GM03348 (cell line): ENCODE measurements at places on chromosomes 1 and 21.
A peak's percentile ranks its signal among the peaks of the same experiment; 100 is the strongest.

- no peak for DNase-seq
Measured at GRCh38 chr1:14520514-14521163, 77.8 kb upstream of the KAZN start.

- no peak for DNase-seq
Measured at GRCh38 chr1:1997576-1997975, 6.0 kb downstream of the CFAP74 start.

GRCh38 chr1:161082483-161082882, 6.9 kb downstream of the NECTIN4 start:
- no peak for DNase-seq

- no peak for DNase-seq
Measured at GRCh38 chr1:216325946-216326345, 97.3 kb downstream of the USH2A start.

DNA sequence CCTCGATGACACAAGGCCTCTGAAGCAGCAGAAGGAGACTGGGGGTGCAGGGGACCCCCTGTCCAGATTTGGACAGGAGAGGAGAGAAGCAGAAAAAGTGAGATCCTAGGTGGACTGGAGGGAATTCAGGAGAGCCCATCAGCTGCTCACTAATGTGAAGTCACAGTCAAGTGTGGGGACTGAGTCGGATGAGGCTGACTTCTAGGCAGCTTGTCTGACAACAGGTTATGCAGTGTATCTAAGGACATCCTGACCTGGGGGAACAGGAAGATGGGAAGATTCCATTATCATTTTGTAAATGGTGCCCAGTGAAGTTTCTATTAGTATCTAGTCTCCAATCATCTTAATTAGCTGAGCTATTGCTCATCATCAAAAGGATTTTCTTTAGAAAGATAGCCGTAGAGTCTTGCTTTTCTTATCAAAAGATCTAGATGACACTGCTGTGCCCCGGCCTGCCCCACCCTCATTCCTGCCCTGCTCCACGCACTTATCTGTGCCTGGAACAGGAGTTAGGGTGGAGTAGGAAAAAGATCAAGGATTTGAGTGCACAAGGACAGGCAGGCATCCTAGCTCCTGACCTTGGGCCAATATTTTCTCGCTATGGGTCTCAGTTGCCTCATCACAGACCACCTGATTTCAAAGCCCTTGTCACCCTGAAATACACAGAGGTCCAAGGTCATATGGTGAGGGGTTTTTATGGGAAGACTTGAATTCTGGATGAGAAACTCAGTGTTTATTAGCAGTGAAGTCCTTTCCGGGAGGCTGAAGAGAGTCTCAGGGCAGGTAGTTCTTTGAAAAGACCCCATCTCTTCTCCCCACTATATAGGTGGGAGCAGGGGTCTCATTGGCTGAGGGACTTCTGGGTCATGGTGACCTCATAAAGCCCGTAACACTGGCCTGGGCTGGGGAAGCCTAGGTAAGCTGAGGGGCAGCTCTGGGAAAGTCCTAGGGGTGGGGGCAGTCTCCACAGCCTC, at the start of gene MROH7:
Gene MROH7 (plus strand): TSS at position 924 of the 974 bp plus-strand sequence. CDS start 11,141 bp downstream, outside the sequence.
- DNase-seq: no peak

DNA sequence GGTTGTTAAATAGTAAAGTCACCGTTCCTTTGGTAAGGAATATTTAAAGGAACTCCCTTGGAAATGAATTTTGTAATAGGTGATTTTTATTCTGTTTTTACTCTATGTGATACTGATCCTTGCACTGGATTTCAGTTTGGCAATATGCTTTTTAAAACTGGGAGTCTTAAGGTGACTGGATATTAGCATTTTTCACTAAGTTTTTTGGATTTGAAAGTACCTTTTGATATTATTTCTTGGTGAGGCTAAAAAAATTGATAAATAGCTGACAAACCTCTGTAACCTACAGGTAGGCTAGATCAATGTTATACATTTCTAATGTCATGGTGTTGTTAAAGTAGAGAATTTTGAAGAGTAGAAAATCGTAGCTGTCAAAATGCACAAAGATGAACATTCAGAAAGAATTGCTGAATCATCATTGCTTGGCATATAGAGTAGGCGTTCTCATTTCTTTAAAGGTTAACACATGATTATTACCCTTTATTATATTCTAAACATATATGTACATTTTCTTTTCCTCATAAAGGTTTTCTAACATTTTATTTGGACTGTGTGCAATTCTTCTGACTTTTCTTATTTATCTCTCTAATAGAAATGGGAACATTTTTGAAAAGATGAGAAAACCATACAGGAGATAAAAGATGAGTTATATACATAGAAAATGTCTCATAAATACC, 1.5 kb upstream of the DNAJB4 start:
- DNase-seq: no peak

- peak; percentile 99 for DNase-seq
Measured at GRCh38 chr1:246506674-246507481, at the start of gene SMYD3. TSS of gene SMYD3 (minus strand) at chr1:246507279.

- no peak for DNase-seq
Measured at GRCh38 chr1:247656221-247656875, 23.2 kb downstream of the OR13G1 start.

DNA sequence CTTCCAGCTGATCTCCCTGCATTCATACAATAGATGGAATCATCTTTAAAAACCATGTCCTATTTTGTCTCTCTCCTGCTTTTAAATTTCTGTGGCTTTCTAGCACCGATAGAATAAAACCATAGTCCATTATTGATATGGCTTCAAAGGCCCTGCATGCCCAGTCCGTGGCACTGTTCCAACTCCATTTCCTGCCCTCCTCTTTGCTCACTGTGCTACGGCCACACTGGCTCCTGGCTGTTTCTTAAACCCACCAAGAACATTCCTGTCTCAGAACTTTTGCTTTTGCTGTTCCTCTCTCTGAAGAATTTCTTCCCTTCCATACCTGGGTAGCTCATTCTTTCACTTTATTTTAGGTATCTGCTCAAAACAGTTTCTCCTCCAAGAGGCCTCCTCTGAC, 7.2 kb downstream of the SLAMF1 start:
- DNase-seq: no peak

- no peak for DNase-seq
Measured at GRCh38 chr1:27992276-27992675, 32.5 kb downstream of the XKR8 start.

GRCh38 chr1:33257772-33258712, 1.8 kb downstream of the ZNF362 start:
- no peak for DNase-seq

DNA sequence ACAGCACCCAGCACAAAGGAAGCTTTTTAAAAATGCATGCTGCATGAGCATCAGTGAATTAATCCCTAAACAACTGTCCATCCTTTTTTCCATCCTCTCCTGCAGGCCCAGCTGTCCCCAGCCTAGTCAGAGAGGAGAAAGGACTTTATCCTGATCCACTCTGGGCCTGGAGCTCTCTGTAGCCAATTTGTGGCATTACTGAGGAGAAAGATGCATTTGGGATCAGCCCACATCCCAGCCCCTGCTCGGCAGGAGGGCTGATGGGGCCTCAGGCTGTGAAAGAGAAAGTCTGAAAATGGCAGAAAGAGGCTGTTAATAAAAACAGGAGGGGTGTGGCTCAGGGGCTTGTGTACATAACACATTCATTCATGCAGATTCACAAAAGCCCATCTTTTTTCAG, 37.5 kb upstream of the ATP2B4 start:
- no peak for DNase-seq

- no peak for DNase-seq
Measured at GRCh38 chr1:80251591-80251990, 1245.1 kb upstream of the ADGRL4 start.

GRCh38 chr1:54367613-54368012, 38.6 kb downstream of the SSBP3 start:
- no peak for DNase-seq

DNA sequence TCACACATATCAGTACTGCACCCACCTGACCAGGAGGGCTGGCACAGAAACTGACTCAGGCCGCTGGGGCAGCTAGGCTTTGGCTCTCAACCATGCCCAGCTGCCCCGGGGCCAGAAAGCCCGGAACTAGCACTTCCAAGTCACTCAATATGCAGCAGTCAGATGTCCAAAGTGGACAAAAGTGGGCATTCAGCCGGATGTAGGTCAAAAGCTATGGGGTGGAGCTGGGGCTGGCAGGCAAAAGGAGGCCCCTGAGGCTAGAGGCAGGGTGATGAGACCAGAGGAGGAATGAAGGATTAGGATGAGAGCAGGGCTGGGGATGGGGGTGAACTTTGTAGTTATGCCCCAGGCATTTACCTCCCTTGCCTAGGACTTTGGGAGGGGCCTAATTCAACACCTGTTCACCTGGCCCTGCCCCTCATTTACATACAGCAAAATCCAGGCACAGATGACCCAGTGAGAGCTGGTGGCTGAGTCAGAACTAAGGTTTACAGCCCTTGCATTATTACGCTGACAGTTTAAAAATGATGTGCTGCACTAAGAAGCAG, 30.7 kb upstream of the EDN2 start:
- DNase-seq: no peak

GRCh38 chr1:78408810-78409209, 82.0 kb upstream of the PTGFR start:
- DNase-seq: peak; percentile 48

DNA sequence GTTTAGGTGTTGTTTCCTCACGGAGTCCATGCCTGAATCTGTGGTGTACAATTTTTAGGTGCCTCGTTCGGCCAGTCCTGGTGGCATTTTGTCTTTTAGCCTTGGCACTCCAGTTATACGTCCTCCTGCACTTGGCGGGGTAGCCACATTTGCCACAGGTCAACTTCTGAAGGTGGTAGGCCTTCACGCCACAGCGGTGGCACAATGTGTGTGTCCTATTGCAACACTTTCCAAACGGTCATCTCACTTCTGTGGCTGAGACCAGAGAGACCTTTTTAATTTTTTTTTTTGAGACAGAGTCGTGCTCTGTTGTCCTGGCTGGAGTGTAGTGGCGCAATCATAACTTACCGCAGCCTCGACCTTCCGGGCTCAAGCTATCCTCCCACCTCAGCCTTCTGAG, 49.1 kb downstream of the CAMTA1 start:
- DNase-seq: no peak

- DNase-seq: no peak
Measured at GRCh38 chr1:4431491-4431890, 222.9 kb upstream of the AJAP1 start.

GRCh38 chr21:25717491-25718147, 17.1 kb downstream of the ATP5PF start:
- peak; percentile 19 for DNase-seq

- peak; percentile 81 for DNase-seq
Measured at GRCh38 chr1:21680918-21681317, 11.8 kb upstream of the RAP1GAP start.

- no peak for DNase-seq
Measured at GRCh38 chr1:53835491-53835890, 2.6 kb downstream of the NDC1 start.

- no peak for DNase-seq
Measured at GRCh38 chr1:229407206-229408026, 26.5 kb downstream of the ACTA1 start.

GRCh38 chr21:31952828-31953227, 80.0 kb downstream of the HUNK start:
- no peak for DNase-seq

DNA sequence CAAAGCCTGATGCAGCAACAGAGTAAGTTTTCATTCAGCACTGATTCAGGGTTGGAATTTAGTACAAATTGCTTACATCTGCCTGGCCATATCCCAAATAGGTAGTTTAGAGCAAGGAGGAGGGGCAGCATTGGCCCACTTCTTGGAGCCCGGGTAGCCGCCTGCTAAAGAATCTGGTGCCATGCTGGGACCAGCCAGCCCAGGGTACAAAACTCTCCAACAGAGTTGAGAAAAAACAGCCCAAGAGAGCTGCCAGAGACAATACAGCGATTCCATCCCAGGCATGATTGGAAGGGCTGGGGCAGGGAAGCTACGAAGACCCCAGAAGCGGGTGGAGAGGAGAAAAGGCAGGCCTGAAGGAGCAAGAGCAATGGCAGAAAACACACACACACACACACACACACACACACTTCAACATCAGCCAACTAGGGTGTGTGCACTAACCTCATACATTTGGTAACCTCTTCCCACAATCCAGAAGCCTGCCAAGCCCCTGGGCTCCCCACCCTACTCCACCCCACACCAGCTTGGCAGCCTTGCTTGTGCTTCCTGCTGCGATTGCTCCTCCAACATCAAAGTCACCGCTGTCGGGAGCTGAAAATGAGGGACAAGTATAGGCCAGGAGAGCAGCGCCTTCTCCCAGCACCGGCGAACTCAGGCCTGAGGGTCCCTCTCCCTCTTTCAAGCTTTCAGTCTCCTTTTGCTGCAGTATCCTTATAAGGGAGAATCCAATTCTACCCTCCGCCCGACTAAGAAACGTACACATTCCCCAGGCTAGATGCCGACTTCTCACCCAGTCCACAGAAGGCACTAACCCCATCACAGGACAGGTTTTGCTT, 1.2 kb downstream of the PIK3C2B start:
- DNase-seq: peak; percentile 75

DNA sequence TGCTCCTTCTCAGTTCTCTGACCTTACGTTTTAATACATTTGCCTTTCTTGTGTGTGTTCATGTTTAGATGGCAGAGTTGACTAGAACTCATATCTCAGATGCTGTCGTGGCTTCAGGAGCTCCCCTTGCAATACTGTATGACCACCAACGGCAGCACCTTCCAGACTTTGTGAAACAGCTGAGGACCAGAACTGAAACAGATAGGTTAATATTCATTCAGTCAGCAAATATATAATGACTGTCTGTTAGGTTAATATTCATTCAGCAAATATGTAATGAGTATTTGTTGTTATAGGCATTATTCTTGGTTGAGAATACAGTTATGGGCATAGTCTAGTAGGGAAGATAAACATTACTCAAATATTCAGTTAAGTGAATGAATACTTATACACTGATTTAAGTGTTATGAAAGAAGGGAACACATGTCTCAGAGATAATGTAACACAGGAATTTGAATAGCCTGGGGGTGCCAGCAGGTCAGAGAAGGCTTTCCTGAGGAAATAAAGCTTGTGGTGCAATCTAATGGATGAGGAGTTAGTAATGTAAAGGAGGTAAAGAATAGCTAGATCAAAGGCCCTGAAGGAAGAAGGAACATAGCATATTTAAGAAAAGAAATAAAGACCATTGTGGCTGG, 88.5 kb downstream of the CEP350 start:
- peak; percentile 20 for DNase-seq

DNA sequence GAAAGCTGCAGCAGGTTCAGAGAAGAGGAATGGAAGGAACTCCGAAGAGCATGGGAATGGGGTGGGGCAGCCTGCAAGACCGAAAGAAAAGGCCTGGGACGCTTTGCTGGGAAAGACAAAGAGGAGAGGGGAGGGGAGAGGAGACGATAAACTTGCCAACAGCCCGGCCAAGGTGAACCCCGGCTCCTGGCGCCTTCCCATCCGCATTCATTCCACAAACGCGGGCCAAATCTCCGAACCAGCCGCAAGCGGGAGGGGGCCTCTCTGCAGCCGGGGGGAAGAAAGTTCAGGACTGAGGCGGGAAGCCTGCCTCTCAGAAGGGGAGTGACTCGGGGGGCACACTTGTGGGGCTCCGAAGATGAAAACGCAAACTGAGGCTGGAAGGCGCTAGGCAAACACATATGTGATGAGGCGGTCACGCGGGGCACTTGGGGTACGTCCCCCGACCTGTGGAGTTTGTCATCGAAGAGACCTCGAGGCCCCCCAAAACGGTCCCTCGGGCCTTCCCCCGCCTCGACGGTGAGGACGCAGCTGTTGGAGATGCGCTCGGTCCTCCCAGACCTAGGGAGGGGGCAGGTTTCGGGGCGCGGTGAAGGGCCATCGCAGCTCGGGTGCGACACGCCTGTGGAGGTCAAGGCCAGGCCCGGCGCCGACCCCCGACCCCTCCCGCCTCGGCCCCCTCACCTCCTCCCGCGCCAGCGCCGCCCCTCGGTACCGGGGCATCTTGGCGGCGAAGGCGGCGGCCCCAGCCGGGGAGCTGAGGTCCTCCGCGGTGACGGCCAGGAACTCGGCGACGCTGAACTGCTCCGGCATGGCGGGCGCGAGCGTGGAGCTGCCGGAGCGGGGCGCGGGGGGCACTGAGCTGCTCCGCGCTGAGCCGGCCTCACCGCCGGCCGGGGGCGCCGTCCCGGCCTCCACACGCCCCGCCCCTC, at the start of gene ASAP3:
Gene ASAP3 (minus strand): TSS at position 859 of the 932 bp plus-strand sequence. CDS start 46 bp downstream, at position 813.
- DNase-seq: peak; percentile 60
